H7 (cell line): ENCODE measurements at places on chromosomes 1 and 21.
A peak's percentile ranks its signal among the peaks of the same experiment; 100 is the strongest.

- no peak for DNase-seq
These were observed 30.0 kb downstream of the SOX13 start for GRCh38 chr1:204102739-204103430.

DNA sequence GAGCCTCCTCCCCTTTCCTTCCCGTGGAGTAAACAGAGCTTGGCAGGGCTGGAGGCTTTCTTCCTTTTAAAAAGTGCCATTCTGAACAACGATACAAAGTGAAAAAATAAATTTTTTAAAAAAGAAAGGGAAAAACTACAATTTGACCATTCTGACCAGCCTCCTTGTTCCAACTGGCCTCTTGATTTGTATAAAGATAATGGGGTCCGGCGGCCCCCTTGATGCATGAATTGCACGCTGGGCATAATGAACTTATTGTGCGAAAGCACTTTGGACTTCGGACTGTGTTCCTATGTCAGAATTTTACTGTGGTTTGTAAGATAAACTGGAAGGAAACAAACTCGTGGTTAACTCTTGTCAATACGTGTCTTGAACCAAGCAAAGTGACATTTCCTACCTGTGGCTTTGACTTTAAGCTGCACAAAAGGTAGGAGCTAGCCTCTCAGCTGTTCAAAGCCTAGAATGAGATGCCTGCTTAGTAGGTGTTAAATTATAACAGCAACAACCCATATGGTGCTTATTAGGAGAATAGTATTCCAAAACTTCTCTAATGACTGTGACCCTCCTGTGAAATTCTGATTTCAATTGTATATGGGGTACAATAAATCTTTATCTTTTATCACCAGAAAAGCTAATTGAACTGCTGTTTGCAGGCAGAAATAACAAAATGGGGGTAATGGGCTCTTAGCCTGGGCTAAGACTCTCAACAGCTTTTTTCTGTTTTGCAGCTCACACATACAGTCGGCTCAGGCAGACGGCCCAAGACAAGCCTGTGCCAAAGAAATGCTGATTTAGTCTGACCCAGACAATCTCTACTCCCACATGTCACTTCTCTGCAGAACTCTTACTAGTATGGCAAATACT, 9.3 kb downstream of the IRF2BP2 start:
- no peak for DNase-seq

- no peak for DNase-seq
These were observed 210.2 kb downstream of the GREM2 start for GRCh38 chr1:240401731-240402130.

- no peak for DNase-seq
These were observed 18.5 kb downstream of the CLDN14 start for GRCh38 chr21:36461277-36461917.

- DNase-seq = peak; percentile 94
These were observed 415 bp upstream of the LAD1 start for GRCh38 chr1:201399352-201400126.

- DNase-seq = no peak
These were observed 1.2 kb downstream of the PLA2G4A start for GRCh38 chr1:186829686-186830587.
